ENCODE measurements at places on chromosomes 2 and 18. TPM values are rescaled to one million over a fixed set of nuclear protein-coding genes. Genes with fewer than 3 reads are reported as not detected.

The TEX51 gene
- total RNA-seq = not detected

- H3K36me3 ChIP-seq = peaks cover 6% of the 10 kb centered on the region
- peaks cover 44% of the 10 kb centered on the region for H3K4me1 ChIP-seq
- DNase-seq = no peak
- no peak overlapping the region for H3K27ac ChIP-seq
- no peaks in the 10 kb centered on the region for H3K27me3 ChIP-seq
These were observed 101.5 kb downstream of the MAP2 start for GRCh38 chr2:209525331-209525730.

- no peaks in the 10 kb centered on the region for H3K27me3 ChIP-seq
- no peak overlapping the region for H3K27ac ChIP-seq
- H3K36me3 ChIP-seq = no peaks in the 10 kb centered on the region
- DNase-seq = no peak
These were observed 1552.3 kb upstream of the SLC39A10 start for GRCh38 chr2:194104687-194105086.

The MGAT5 gene
- total RNA-seq = 34.2 TPM

DNA sequence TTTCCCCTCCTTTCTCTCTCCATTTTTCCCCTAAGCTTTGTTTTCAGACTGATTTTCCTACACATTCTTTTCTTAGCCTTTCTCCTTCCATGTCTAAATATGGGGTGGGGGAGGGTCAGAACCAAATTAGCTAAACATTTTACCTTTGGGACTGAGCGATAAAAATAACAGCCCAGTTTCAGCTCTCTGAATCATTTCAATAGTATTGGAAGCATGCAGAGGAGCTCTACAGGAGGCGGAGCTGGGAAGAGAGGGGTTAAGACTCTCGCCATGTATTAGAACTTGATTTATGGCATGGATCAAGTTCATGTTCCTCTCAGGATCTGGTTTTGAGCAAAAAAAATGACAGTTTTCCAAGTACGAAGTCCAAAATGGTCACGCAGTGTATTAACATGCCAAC, 109.1 kb downstream of the CPO start:
- H3K27me3 ChIP-seq = no peaks in the 10 kb centered on the region
- H3K36me3 ChIP-seq = no peaks in the 10 kb centered on the region
- no peak overlapping the region for H3K27ac ChIP-seq
- H3K4me3 ChIP-seq = no peak overlapping the region

GRCh38 chr2:84495539-84496146, 20.7 kb upstream of the DNAH6 start:
- no peaks in the 10 kb centered on the region for H3K4me1 ChIP-seq
- H3K27me3 ChIP-seq = peaks cover 3% of the 10 kb centered on the region
- H3K27ac ChIP-seq = no peak overlapping the region

DNA sequence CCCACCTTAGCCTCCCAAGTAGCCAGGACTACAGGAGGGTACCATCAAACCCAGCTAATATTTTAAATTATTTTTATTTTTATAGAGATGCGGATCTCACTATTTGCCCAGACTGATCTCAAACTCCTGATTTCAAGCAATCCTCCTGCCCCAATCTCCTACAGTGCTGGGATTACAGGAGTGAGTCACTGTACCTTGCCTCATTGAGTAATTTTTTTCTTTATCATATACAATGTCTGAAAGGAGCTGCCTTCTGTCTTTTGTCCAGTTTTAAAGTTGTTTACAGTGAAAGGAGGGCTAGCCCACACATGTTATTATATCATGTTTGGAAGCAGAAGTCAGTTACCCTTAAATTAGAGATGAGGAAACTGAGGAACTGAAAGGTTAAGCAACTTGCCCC, 32.5 kb downstream of the PRKRA start:
- no peak overlapping the region for H3K27ac ChIP-seq
- no peak for DNase-seq
- H3K4me3 ChIP-seq = no peak overlapping the region
- peaks cover 4% of the 10 kb centered on the region for H3K36me3 ChIP-seq

DNA sequence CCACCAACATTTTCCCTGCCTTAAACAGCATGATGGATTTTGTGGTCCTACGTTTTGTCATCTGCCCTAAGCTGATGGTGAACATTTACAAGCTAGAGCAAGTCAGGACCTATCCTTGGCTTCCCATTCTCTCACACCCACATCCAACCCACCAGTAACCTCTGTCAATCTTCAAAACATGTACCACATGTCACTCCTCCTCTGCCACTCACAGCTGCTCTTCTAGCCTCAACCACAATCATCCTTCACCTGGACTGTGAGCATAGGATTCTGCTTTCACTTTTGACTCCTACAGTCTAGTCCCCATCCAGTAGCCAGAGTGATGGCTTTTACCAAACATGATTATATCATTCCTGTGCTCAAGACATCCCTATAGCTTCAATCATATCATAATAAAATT, 279.8 kb upstream of the DLGAP1 start:
- H3K27me3 ChIP-seq = no peaks in the 10 kb centered on the region
- no peak overlapping the region for H3K4me3 ChIP-seq
- H3K4me1 ChIP-seq = no peaks in the 10 kb centered on the region
- no peak for DNase-seq

The ST8SIA5 gene
- total RNA-seq = 0.79 TPM

- H3K4me3 ChIP-seq = no peak overlapping the region
- peaks cover 100% of the 10 kb centered on the region for H3K27me3 ChIP-seq
- H3K4me1 ChIP-seq = peaks cover 15% of the 10 kb centered on the region
- DNase-seq = no peak
- no peak overlapping the region for H3K27ac ChIP-seq
These were observed 1.0 kb upstream of the HOXD12 start for GRCh38 chr2:176098366-176099158.

The RAD51AP2 gene
- 0.16 TPM for total RNA-seq

GRCh38 chr2:11842336-11842735, 95.9 kb downstream of the LPIN1 start:
- no peaks in the 10 kb centered on the region for H3K4me1 ChIP-seq
- no peak overlapping the region for H3K4me3 ChIP-seq
- H3K27me3 ChIP-seq = no peaks in the 10 kb centered on the region
- H3K27ac ChIP-seq = no peak overlapping the region

DNA sequence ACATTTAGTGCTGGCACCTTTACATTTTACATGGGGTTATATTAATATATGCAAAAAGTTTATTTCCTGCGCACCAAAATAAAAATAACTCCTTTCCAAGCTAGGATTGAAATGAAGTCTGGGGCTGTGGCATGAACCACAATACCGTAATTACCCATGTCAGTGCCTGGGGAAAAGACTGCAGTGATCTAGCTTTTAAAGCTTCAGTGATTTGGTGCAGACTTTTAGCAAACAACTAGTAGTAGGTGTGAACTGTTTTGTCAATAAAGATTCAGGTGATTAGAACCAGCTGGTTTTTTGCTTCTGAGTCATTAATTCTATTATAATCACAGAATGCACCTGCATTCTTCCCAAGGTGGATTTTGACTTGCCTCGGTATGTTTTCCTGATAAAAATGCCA, 21.2 kb downstream of the EFEMP1 start:
- no peak overlapping the region for H3K27ac ChIP-seq
- peaks cover 19% of the 10 kb centered on the region for H3K27me3 ChIP-seq
- H3K36me3 ChIP-seq = no peaks in the 10 kb centered on the region
- no peaks in the 10 kb centered on the region for H3K4me1 ChIP-seq

DNA sequence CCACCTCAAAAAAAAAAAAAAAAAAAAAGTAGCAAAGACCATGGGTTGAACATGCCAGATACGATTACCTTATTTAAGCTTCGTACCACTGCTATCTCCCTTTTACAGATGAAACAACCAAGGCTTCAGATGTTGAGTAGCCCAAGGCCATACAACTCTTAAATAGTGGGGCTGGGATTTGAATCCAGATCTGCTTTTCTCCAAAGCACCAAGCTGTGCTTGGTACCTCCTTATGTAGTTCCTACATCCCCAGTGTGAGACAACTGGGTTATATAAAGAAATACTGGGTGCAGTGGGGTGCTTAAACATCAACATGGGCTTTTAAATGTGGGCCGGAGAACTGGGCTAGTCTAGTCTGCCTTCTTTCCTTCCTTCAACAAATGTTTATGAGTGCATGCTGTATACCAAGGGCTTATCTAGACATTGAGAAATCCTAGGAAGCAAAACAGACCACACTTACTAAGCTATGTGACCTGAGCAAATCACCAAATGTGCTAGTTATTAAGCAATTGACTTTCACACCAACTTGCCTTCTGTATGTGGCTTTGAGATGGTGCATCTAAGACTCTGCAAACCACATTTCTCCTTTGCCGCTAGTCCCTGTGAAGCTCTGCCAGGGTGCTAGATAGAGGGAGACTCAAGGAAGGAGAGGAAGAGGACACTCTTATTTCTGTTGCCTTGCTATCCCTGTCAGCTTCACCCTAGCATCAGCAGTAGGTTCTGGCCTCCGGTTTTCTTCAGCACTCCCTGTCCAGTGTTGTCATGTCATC, 206.8 kb upstream of the FBXO11 start:
- no peak for DNase-seq
- no peaks in the 10 kb centered on the region for H3K27me3 ChIP-seq
- H3K36me3 ChIP-seq = no peaks in the 10 kb centered on the region

- peaks cover 15% of the 10 kb centered on the region for H3K27me3 ChIP-seq
- H3K27ac ChIP-seq = peak overlapping the region; percentile 31
- H3K4me3 ChIP-seq = peak overlapping the region; percentile 27
- peaks cover 56% of the 10 kb centered on the region for H3K4me1 ChIP-seq
These were observed 228.4 kb upstream of the COPS8 start for GRCh38 chr2:236857246-236857645.

GRCh38 chr2:71893646-71894045, 254.0 kb downstream of the CYP26B1 start:
- peaks cover 9% of the 10 kb centered on the region for H3K4me1 ChIP-seq
- no peaks in the 10 kb centered on the region for H3K36me3 ChIP-seq
- peaks cover 8% of the 10 kb centered on the region for H3K27me3 ChIP-seq
- H3K27ac ChIP-seq = no peak overlapping the region
- no peak overlapping the region for H3K4me3 ChIP-seq

DNA sequence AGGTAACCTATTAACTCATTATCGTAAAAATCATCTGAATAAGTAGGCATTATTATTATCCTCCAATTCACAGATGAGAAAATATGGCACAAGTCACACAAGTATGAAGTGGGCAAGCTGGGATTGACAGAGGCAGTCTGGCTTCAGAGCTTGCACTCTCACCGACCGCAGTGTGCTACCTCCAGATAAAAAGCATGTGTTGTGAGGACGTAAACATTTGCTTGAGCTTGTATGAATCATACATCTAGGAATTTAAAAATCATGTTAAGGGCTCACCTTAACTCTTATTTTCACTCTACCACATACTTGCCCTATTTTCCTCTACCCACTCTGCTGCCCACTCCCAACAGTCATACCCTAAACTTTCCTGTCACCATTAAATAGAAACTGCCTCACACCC, 65.3 kb upstream of the AMMECR1L start:
- no peaks in the 10 kb centered on the region for H3K27me3 ChIP-seq
- DNase-seq = no peak
- no peaks in the 10 kb centered on the region for H3K4me1 ChIP-seq
- H3K4me3 ChIP-seq = no peak overlapping the region
- H3K27ac ChIP-seq = no peak overlapping the region

- peaks cover 12% of the 10 kb centered on the region for H3K4me1 ChIP-seq
- DNase-seq = no peak
These were observed 17.7 kb downstream of the BOK start for GRCh38 chr2:241576293-241576654.

The AGFG1 gene
- total RNA-seq = 68.9 TPM

The PSD4 gene
- total RNA-seq = 2.4 TPM

The BOLL gene
- not detected for total RNA-seq

DNA sequence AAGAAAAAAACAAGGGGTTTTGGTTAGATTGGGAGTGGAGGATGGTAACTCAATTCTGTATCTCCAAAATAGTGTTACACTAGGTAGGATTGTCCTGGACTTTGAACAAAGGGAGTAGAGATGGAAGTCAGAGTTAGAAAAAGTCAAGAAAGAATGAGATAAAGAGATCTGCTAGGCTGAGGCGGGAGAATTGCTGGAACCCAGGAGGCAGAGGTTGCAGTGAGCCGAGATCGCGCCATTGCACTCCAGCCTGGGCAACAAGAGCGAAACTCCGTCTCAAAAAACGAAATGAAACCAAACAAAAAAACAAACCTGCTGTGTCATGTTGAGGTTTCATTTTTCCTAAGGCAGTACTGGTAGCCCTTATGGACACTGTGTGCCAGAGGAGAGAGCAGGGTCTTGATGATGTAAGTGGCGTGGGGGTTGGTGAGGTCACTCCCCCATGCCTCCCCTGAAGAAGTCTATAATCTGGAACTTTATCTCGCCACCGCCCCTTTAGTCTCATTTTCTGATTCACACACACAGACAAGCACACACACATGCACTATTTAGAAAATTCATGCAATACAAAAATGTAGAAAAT, 10.5 kb downstream of the DRC1 start:
- H3K36me3 ChIP-seq = no peaks in the 10 kb centered on the region
- peaks cover 4% of the 10 kb centered on the region for H3K4me1 ChIP-seq
- peak overlapping the region; percentile 78 for H3K27ac ChIP-seq

GRCh38 chr2:217360781-217361482, 501.1 kb upstream of the TNP1 start:
- DNase-seq = no peak
- no peak overlapping the region for H3K4me3 ChIP-seq
- H3K36me3 ChIP-seq = peaks cover 3% of the 10 kb centered on the region
- no peaks in the 10 kb centered on the region for H3K27me3 ChIP-seq

GRCh38 chr2:69118609-69119008, 105.6 kb downstream of the ANTXR1 start:
- no peaks in the 10 kb centered on the region for H3K4me1 ChIP-seq
- H3K36me3 ChIP-seq = no peaks in the 10 kb centered on the region
- no peak overlapping the region for H3K4me3 ChIP-seq
- no peaks in the 10 kb centered on the region for H3K27me3 ChIP-seq
- no peak for DNase-seq

DNA sequence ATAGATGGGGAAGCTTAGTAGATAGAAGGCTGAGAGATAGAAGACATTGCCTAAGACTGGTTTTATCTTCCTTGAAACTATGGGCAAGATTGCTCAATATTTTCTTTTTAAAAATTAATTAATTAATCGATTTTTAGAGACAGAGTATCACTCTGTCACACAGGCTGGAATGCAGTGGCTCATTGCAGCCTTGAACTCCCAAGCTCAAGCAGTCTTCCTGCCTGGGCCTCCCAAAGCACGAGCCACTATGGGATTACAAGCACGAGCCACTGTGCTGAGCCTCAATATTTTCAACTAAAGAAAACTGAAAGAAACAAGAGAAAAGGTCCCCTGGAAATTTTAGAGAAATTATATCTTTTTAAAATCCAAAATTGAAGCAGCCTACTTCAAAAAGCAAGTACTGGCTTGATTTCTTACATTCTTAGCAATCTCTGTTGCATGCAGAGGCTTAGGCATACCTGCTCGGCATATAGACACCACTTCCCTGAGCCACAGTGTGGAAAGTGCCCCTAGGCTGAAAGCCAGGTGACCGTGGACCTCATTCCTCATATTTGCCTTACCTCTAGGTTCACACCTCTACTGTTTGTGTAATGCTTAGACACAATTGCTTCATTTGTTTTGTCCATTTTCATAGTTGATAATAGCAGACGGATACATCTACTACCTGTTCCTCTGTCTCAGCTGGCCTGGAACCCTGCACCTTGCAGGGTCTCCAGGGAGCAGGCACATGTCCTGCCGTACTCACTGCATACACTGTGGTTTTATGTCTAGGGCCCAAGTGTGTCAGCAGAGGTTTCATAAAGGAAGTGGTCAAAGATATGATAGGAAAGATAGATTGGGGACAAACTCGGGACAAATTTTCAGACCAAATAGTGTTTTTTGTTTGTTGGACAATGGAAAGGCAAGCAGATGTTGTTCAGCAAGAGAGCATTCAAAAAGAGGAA, 166.5 kb upstream of the ALPP start:
- no peak for DNase-seq
- no peak overlapping the region for H3K4me3 ChIP-seq
- H3K4me1 ChIP-seq = no peaks in the 10 kb centered on the region
- no peaks in the 10 kb centered on the region for H3K27me3 ChIP-seq
- peak overlapping the region; percentile 65 for H3K27ac ChIP-seq
